Astrocyte (in vitro differentiated cells and primary cell): ENCODE measurements at places on chromosomes 1 and 21.

DNA sequence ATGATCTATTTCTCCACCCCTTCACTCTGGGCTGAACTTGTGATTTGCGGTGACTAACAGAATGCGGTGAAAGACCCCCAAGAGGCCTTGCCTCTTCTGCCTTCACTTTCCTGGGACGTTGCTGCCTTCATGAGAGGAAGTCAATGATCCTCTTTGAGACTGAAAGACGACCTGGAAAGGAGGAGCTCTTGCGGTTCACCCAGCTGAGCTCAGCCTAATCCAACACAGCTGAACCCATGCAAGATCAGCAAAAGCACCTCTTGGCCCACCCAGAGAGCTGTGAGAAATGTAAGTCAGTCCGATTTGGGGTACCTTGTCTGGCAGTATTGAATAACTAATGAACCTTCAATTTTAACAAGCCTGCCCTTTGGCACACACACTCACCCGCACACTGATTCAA, 767.4 kb upstream of the TPTE start:
- H3K27me3 ChIP-seq = no peaks in the 10 kb centered on the region
- no peak overlapping the region for H3K4me3 ChIP-seq
- no peak overlapping the region for H3K27ac ChIP-seq
- H3K36me3 ChIP-seq = no peaks in the 10 kb centered on the region

DNA sequence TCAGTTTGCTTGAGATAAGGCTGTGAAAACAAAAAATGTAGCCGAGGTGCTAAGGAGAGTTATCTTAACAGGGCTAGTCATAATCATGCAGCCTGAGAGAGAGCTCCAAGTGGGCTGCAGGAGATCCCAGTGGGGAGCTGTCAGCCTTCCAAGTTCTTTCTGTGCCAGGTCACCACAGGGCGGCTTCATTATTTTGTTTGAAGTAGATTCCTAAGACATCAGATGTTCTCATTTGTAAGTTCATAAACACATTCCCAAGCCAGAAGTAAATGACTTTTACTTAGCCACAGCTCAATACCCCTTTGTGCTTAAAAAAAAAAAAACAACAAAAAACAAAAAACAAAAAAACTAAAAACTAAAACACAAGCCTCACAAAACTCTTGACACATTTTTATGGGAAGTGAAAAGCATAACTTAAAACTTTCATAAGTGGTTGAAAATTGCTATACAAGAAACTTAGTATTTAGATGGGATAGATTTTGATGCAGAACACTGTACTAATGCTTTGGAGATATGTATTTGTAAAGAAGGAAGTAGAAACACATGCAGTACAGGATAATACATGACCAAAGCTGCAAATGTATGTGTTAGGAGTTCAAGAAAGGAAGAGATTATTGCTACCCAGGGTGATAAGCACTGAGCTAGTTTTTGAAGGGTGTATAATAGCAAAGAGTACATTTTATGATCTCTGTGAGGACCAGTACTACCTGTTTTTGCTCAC, 8.6 kb downstream of the CDC14A start:
- H3K36me3 ChIP-seq = no peaks in the 10 kb centered on the region
- peaks cover 7% of the 10 kb centered on the region for H3K4me1 ChIP-seq
- no peaks in the 10 kb centered on the region for H3K27me3 ChIP-seq
- peak; percentile 67 for DNase-seq

- no peak overlapping the region for H3K27ac ChIP-seq
- H3K27me3 ChIP-seq = no peaks in the 10 kb centered on the region
- H3K4me1 ChIP-seq = no peaks in the 10 kb centered on the region
- H3K36me3 ChIP-seq = no peaks in the 10 kb centered on the region
- DNase-seq = no peak
Observed at GRCh38 chr1:173590557-173590956, 12.3 kb downstream of the SLC9C2 start.

GRCh38 chr1:76961181-76961819, 94.0 kb downstream of the ST6GALNAC5 start:
- no peaks in the 10 kb centered on the region for H3K27me3 ChIP-seq
- H3K27ac ChIP-seq = no peak overlapping the region
- no peaks in the 10 kb centered on the region for H3K4me1 ChIP-seq

DNA sequence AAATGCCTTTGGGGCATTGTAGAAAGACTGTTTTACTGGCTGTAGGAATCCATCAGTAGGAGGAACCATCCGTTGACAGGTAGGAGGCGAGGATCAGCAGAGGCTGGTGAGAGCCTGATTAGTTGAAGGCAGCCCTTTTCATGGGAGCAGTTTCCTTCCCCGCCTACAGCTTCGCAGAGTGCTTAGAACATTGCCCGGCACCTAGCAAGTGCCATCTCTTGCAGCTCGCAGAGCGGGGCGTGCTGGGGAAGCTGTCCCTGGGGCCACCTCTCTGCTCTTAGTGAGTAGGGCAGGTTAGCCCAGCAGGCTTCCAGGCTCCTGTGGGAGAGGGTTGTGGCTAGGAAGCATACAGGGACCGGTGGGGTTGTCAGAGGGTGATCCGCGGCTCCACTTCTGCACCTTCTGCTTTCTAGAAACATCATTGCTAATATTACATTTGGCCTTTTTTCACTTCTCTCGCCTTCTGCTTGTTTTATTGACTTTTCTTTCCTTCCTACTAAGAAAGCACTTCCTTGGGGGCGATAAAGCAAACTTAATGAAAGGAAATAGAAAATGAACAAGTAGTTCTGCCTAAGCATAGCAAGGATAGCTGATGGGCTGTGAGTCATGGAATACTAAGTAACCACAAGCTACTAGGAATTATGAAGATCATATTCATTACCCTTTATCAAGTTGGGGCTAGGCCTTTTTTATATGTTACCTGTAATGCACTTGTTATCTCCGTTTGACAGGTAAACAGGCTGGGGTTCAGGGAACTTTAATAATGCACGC, 176.7 kb downstream of the GALNT2 start:
- H3K27me3 ChIP-seq = no peaks in the 10 kb centered on the region
- no peak overlapping the region for H3K27ac ChIP-seq
- peaks cover 10% of the 10 kb centered on the region for H3K4me1 ChIP-seq
- H3K4me3 ChIP-seq = no peak overlapping the region
- peaks cover 15% of the 10 kb centered on the region for H3K36me3 ChIP-seq

GRCh38 chr1:88035578-88035977, 648.5 kb upstream of the PKN2 start:
- H3K27me3 ChIP-seq = no peaks in the 10 kb centered on the region

GRCh38 chr1:156616463-156616862, 2.8 kb upstream of the HAPLN2 start:
- no peaks in the 10 kb centered on the region for H3K36me3 ChIP-seq
- H3K27me3 ChIP-seq = peaks cover 41% of the 10 kb centered on the region
- H3K4me3 ChIP-seq = no peak overlapping the region
- H3K4me1 ChIP-seq = no peaks in the 10 kb centered on the region
- DNase-seq = peak; percentile 51
